ENCODE measurements at places on chromosomes 11 and 22.

DNA sequence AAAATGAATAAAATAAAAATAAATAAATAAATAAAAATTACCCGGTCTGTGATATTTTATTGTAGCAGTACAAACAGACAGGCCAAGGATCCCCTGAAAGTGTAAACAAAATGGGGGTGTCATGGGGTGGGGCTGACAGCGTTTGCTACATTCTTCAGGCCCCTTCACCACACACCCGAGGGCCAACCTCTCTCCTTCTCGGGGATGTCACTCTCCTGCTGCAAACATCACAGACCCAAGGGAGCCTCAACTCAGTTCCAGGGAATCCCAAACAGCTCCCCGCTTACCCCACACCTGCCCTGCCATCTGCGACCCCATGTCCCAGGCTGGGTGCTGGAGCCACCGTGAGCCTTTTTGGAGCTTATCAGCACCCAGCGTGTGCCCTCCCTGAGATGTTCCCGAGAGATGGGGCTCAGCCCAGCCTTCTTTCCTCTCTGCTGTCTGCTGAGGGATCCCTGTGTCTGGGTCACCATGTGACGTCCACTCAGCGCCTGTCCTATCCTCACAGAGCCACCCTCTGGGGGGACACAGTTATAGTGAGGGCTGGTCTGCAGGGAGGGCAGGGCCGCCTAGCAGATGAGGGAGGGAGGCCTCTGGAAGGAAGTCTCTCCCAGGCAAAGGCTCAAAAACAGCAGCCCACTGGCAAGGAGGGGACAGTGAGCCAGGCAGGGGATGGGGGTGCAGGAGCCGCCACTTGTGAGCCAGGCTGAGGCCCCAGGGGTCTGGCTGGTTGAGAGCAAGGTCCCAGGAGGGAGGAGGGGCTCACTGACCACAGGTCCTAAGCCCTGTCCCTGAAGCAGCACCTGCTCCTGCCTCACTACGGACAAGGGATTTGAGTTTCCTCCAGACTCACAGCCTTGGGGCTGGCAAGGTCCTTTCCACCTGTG lies 1041.6 kb downstream of the BRD1 start:
- no peak for DNase-seq

DNA sequence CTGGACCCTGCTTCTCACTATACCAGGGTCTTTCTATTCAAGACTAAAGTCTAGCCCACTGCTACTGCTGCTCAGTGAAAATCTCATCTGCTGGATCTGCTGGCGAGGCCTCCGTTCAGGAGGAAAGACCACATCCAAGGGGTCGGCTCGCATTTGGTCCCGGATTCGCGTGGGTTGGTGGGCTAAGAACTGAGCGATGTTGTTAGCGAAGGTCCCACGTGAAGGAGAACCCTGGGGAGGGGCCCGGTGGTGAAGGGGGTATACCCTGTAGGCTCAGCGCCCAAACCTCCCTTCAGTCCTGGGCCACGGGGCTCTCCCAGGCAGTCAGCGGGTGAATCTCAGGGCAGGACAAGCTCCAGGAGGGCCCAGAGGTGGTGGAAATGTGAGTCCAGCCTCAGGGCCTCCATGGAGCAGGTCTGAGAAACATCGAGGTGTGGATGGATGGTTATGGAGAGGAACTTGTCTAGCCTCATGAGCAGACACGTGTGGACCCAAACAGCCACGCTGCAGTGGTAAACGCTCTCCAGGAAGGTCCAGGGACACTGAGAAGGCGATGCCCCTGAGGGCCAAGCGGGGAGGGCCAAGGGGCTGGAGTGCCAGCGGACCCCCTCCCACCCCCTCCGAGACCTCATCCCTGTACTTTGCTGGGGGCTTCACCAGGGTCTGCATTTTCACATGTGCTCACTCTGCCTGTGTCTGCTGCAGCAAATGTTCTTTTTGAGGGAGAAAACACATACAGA lies 152.3 kb downstream of the CTTN start:
- DNase-seq = no peak

- peak; percentile 71 for DNase-seq
Measured at GRCh38 chr22:30422481-30423300, 2.9 kb upstream of the MTFP1 start.

GRCh38 chr22:42365942-42366695 lies 66.1 kb downstream of the NFAM1 start:
- DNase-seq = no peak

DNA sequence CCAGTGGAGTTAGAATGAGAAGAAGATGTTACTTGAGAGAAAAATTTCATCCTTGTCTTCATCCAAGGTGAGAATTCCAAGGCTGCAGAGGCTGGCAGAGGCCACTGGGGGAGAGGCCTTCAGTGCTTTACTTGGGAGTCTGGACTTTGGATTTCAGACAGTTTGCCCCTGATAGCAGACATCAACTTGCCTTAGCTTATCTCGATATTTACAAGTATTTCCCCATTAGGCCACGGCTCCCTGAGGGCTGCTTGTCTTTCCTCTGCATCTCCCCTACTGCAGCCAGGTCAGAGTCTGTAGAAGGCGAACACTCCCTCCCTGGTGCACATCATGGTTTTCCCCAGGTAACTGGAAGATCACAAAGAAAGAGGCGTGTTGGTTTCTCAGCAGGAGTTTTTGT lies 29.9 kb upstream of the BSX start:
- peak; percentile 37 for DNase-seq

GRCh38 chr11:88308576-88308975 lies 29.0 kb downstream of the CTSC start:
- DNase-seq = peak; percentile 60

Measured in ELF-1 (cell line).